ENCODE measurements at places on chromosomes 7 and 10.

DNA sequence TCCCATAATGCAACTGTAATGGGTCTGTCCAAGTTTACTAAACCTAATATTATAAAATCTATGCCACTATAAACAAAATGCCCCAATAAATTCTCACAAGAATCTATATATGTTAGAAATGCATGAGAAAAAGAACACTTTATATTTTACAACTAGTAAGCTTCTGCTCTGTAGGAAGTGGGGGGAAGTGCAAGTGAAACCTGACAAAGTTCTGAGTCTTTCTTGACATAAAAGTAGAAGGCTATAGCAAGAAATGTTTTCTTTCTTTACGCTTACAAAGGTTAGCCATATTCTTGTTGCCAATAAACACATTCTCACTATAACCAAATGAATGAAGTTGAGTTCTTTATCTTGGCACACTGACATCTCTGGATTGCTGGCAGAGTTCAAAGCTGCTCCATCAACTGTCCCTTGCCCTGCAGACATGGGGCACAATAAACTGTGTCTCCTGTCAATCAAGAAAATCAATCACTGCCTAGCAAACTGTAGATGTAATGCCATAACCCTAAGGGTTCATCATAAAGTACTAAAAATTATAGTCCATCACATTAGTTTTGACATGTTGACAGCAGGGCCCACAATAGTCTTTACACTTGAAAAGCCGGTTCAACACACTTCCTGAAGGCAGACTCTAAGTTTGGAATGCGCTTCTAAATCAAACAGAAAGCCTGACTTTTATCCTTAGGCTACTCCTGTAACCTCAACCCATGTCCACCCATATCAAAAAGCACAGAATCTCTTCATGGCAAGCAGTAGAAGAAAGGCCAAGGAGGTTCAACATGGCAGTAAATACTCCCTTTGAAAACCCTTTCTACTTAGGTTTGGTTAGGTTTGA, 58.6 kb downstream of the TPK1 start:
- no peak for DNase-seq

DNA sequence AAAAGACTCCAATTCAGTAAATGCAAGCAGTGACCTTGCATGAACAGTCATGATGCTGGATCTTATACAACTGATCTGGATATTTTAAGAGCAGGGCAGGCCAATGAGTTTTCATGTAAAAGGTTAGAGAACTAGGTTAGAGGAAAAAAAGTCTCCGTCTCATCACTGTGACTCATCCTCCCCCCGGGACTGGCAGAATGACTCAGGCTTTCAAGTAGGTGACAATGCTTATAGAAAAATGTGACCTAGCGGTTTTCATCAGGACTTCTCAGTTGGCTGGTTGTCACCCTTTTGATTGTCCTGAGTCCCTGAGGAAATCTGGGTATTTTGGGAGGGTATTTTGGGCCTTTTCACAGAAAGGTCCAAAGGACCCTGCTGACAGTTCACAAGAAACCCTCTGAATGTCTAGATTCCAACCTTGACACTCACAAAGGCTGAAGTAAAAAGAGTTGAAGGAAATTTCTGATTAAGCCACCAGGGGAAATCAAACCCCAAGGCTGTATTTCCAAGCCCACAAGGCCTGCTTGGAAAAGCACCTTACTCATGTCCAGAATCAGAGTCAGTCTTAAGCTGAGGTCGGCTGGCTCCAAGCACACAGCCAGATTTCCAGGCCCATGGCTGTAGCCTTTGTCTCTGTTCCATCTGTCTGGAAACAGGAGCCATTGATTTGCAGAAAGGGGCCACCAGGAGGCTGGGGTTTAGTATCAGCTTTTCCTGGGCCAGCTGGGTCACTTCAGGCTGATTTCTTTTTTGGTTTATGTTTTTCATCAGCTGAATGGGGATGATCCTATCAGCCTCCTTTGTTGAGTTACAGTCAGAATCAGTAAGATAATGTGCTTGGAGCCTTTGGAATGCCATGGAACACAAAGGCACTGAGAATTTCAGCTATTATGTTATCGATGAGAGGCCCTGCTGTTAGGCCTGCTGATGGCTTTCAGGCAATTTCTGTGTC, 226.4 kb upstream of the HABP2 start:
- DNase-seq = peak; percentile 86

DNA sequence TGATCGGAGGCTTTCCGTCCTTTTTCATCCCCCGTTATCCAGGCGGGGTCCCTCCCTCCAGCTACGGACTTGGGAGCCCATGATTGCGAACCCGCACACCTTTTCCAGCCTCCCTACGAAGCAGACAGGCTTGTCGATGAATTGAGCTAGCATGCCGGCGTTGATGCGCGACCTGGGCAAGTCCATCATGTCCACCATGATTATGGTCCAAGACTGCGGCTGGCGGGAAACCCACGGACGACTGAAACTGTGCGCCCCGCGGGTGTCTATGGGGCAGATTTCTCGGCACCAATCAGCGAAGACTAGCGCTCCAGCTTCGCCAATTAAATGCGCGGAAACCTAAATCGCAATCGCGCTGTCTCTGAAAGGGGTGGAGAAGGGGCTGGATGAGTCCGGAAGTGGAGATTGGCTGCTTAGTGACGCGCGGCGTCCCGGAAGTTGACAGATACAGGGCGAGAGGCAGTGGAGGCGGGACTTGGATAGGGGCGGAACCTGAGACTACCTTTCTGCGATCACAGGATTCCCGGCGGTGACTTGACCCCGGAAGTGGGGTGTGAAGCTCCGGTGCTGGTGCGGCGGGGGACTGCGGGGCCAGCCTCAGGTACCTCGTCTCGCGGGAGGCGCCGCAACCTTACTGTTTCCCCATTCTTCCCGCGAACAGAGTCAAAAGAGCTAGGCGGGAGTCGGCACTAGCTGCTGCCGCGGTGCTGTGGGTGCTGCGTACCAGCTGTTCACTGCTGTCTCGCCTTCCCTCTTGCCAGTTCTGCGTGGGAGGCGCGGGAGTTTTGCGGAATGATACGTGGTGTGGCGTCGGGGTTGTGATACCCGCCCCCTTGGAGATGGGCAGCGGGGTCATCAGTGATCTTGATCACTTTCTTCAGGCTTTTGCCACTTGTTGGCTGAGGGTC, at the start of gene UMAD1:
Gene UMAD1 (plus strand): TSS at position 532 of the 908 bp plus-strand sequence. CDS start 32,620 bp downstream, outside the sequence.
- DNase-seq = peak; percentile 99

DNA sequence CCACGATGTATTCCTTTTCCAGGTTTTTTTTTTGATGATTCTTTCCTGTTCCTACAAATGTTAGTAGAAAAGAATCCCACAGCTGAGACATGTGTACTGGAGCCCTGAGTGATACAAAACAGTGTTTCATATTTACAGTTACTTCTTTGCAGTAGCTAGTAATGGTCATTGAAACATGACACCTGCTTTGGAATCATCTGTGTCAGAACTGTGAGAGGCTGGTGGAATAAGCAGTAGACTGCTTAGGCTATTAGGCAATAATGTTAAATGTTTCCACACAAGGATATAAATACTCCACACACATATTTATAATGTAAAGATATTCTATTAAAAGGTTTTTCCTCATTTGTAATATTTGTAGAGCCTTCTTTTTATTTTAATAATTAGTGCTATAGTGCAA, 394.0 kb downstream of the THSD7A start:
- peak; percentile 25 for DNase-seq

DNA sequence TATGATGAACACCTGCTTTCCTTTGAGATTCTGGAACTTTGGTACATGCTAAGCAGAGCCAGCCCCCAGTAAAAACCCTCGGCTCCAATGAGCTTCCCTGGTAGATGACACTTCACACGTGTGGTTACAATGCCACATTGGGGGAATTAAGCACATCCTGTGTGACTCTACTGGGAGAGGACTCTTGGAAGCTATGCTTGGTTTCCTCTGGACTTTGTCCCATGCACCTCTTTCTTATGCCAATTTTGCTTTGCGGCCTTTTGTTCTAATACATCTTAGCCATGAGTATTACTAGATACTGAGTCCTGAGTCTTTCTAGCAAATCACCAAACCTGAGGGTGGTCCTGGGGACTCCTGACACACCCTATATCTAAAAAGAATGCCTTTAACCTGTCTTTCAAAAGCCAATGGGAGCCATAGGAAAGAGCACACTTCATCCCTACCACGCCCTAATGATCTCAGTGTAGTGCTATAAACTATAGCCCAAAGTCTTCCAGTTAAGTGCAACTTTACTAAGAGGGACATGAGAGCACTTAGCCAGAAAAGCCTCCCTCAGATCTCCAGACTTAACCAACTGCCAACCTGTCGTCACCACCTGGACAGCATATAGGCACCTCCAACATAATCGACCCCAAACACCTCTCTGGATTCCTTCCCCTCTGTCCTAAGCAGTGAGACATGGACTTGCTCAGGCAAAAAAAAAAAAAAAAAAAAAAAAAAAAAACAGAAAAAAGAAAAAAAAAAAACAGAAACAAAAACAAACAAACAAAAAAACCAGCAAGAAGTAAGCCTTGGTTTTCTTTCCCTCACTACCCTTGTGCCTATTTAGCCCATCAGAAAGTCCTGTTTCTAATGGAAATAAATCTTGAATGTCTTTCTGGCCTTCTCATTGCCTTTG, 37.4 kb downstream of the CCDC6 start:
- DNase-seq = peak; percentile 19

GRCh38 chr10:101215397-101216206, 13.7 kb downstream of the LBX1 start:
- no peak for DNase-seq

GRCh38 chr7:79741684-79742083, 288.2 kb upstream of the MAGI2 start:
- DNase-seq = peak; percentile 11

DNA sequence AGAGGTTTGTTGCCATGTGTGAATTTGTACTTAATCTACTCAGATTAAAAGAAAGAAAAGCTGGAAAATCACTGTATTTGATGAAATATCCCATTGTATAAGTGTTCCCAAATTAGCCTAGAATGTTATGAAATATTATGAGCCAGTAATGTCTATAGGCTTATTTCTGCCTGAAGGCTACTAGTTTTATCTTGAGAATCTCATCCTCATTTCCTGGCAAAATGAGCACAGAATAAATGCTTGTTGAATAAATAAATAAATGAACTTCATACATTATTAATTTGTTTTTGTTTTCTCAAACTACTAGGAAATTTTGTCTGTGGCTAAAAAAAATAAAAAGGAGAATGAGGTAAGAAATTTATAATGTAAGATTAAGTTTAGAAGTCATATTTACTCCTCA, 25.5 kb downstream of the HELLS start:
- DNase-seq = no peak

DNA sequence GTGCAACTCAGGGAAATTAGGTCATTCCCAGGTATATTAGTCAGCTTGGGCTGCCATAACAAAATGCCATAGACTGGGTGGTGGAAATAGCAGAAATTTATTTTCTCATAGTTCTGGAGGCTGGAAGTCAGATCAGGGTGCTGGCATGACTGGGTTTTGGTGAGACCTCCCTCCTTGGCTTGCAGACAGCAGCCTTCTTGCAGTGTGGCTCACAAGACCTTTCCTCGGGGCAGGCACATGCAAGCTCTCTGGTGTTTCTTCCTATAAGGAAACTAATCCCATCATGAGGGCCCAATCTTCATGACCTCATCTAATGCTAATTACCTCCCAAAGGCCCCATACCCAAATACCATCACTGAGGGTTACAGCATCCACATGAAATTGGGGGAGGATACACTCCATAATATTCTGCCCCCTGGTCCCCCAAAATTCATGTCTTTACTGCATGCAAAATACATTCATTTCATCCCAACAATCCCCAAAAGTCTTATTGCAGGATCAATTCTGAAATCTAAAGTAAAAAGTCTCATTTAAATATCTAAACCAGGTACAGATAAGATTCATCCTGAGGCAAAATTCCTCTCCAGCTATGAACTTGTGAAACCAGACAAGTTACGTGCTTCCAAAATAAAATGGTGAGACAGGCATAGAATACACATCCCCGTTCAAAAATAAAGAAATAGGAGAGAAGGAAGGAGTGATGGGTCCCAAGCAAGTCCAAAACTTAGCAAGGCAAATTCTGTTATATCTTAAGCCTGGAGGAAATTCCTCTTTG, 17.4 kb upstream of the CBLL1 start:
- DNase-seq = no peak

GRCh38 chr10:47354165-47354564, 6.0 kb downstream of the RBP3 start:
- DNase-seq = peak; percentile 12

GRCh38 chr10:69061305-69062161, 26.4 kb upstream of the SRGN start:
- peak; percentile 100 for DNase-seq

GRCh38 chr7:158500651-158501052, 87.0 kb downstream of the PTPRN2 start:
- DNase-seq = no peak

GRCh38 chr7:80764132-80764531, 125.7 kb downstream of the CD36 start:
- no peak for DNase-seq

DNA sequence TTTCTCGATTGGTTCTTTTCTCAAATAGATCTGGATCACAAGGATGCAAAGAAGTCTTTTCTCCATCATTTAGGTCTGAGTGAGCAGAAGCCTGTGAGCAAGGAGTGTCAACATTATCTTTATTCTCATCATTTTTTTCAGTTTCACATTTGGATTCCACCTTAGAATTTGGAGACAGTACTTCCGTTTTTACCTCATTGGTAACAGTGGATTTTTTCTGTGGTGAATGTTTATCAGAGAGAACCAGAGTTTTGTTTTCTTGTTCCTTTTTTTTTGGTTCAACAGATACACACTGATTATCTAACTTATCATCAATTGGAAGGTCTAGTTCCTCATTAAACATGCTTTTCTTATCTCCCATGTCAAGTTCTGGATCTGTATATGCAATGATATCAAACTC, 151.3 kb downstream of the GALNT11 start:
- DNase-seq = no peak

- DNase-seq = no peak
Measured at GRCh38 chr10:102935939-102936605, 18.0 kb downstream of the CNNM2 start.

GRCh38 chr10:23370106-23370505, 25.5 kb upstream of the C10orf67 start:
- DNase-seq = peak; percentile 86

DNA sequence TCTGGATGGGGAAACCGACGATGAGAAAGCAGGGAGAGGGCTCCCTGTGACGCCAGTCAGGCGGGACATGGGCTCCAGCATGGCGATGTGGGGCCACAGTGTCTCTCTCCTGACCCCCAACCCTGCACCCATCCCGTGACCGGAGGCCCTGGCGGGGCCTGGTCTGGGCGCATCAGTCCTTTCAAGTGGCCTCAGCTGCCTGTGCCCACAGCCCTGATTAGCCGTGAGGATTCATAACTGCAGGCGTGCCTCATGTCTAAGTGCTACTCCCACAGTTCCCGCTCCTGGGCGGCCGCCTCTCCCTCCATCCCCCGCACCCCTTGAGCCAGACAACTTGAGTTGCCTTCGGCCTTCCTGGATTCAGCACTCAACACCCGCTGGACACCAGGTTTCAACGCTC, 240.8 kb downstream of the ELFN1 start:
- DNase-seq = no peak

- DNase-seq = no peak
Measured at GRCh38 chr7:84085147-84085546, 109.4 kb downstream of the SEMA3A start.
